Activated T-helper 1 cell treated with anti-CD3 and anti-CD28 coated beads, Interleukin-12 subunit alpha, Interleukin-12 subunit beta, Interleukin-2, Interleukin-4 antibody, amounts not matched to agents 30 ng/mL and 10 ng/mL and 1 ng/mL, durations not matched to agents 14 hours and 24 hours and 36 hours (primary cell): ENCODE measurements at places on chromosomes 3 and 15.

- DNase-seq: no peak
Observed at GRCh38 chr3:189027626-189028155, 144.1 kb upstream of the TPRG1 start.

DNA sequence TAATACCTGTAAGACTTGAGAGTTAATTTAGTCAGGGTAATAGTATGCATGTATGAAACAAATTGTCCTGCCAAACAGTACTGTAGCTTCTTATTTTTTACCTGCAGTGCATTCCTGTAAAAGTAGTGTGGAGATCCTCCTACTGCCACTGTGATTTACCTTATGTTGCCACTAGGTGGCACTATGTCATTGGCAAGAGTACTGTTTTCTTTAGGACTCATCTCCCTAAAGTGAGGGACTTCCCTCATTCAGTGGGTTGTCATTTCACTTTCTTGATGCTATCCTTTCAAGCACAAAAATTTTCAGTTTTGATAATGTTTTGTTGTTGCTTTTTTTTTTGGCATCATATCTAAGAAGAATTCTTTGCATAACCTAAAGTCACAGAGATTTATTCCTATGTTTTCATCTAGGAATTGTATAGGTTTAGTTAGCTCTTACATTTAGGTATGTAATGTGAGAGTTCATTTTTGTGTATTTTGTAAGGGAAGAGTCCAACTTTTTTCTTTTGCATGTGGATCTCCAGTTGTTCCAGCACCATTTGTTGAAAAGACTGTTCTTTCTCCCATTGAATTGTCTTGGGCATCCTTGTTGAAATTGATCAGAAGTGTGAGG, 105.7 kb downstream of the AKAP13 start:
- peak; percentile 54 for DNase-seq

GRCh38 chr15:78790027-78790426, 21.2 kb downstream of the ADAMTS7 start:
- DNase-seq: no peak

DNA sequence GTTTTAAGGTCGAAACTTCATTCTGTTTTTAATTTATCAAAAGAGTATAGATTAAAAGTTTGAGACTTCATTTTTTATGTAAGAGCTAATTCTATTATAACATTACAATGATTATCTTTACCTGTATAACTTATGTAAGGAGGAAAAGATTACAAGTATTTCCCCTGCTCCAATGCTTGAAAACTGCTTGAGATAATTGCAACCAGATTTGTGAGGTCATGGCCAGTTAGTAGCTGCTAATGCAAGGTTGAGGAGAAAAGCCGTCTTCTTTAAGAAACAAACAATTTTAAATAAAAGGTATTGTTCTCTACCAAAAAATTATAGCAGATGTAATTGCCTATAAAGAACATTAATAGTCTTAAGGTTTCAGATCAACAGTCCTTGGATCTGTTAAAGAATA, 208.3 kb upstream of the UBE2E2 start:
- no peak for DNase-seq

GRCh38 chr3:55597641-55598040, 110.5 kb upstream of the WNT5A start:
- DNase-seq: no peak

DNA sequence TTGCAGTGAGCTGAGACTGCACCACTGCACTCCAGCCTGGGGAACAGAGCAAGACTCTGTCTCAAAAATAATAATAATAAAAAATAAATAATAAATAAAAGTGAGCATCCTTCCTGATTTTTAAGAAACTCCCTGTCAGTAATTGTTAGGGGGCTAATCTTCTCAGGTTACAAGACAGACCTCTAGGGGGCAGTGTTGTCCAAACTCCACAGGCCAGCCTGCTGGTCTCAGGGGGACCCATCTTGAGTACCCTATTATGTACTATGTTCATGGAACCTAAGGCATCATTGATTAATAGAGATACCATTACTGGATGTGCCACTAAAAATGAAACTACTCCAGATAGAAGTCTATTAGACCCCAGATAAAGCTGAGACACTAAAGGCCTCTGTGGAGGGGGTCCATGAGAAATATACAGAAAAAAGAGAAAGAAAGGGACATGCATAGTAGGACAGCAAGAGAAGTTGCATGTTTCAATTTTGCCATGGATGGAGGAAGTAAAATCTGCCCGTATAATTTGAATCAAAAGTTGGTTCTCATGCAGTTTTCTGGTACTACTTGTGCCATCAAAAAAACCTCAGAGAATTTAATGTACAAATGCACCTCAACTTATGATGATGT, 85.5 kb upstream of the CDV3 start:
- no peak for DNase-seq

DNA sequence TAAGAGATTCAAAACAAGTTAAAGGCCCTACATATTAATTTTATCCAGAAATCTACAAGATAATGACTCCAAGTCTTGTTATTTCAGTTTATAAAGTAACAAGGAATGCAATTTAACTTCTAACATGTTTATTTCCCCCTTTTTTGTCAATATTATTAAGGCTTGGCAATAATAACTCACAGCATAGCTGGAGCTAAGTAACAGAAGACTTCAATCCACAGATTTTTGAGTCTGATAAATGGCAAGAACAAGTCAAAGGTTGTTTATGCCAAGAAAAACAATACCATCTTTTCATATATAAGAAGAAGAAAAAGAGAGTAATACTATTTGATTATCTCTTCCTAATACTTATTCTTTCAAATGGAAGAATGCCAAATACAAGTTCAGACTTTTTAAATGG, 631.0 kb upstream of the CCDC54 start:
- no peak for DNase-seq

DNA sequence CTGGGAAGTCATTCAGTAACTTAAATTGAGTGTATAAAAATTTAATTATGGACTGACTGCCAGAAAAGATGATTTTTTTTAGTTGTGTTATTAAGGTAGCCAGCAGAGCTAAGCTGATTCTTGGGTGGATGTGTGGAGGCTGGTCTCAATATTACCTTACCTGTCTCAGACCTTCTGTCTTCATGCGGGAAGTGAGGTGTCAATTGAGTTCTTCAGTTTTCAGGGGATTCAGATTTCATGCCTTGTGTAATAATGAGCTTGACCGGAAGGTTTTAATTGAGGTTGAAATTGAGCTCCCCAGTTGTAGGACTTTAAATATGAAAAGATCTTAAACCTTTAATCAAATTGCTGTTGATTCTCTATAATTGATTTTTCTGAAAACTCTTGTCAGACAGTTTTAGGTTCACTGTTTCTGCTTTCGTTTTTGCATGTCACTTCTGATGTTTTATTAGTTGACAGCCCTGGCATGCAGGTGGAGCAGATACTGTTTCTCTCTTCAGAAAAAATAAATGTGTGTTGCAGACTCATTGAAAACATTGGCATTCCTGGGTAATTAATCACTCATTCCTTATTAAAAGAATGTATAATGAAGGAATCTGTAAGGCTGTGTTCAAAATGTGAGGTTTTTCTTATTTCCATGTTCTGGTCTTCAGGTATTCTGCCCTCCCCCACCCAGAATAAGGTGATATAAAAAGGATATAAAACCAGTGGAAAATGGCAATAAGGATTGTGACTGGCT, 54.5 kb downstream of the PSMD6 start:
- no peak for DNase-seq

DNA sequence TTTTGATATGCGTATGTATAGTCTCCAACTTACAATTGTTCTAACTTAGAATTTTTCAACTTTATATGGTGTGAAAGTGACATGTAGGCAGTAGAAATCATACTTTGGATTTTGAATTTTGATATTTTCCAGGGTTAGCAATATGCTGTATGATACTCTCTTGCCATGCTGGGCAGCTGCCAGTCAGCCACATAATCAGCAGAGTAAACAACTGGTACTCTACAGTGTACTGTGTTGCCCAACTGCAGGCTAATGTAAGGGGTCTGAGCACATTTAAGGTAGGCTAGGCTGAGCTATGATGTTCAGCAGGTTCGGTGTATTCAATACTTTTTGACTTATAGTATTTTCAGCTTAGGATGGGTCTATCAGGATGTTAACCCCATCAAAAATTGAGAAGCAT, 52.0 kb upstream of the RYK start:
- DNase-seq: no peak

GRCh38 chr15:66886241-66886675, 179.1 kb upstream of the SMAD3 start:
- no peak for DNase-seq

DNA sequence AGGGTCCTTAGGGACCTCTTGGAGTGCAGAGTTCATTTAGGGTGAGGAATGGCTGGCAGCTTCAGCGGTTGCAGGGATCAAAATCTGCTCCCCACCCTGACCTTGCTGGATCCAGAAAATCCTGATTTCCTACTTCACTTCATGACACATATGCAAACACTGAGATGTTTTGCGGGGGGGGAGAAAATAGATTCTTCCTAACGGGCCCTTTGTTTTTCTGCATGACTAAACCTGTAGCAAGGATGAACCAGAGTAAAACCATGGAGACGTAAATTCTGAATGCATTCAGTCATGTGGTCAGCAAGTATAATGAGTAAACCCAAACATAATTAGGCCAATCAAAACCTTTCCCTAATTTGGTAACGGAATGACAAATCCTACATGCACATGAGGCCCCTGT, 20.0 kb upstream of the RBP1 start:
- no peak for DNase-seq

DNA sequence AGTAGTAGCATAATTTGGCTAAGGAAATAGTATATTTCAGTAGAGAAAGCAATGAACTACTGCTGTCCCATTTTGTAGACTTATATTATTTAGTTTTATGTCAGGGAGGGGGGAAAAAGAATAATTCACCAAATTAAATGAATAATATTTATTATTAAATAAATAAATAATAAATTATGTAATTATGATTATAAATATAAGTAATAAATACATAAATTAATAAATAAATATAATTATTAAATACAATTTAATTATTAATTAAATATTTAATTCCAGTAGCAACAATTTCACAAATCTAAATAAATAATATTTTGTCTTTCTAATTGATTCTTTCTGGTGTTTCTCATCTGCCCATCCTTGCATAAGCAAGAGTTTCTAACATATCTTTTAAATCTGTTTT, 81.1 kb upstream of the PLSCR4 start:
- no peak for DNase-seq

DNA sequence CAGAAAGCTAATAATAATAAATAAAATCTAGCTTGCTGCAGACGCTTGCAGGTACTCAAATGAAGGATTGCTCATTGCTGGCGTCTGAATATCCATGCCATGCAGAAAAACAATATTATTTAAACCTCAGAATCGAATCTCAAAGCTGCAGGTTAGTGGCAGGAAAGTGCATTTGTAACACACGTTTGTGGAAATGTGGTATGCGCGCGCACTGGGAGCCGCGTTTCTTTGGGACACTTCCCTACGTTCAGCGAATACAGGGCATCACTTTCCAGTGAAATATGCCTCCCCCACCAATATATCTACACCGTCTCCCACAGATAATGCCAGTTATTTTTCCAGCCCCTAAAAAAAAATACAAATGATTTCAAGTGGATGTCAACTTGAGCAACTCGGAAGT, 37.1 kb downstream of the ZIC4 start:
- DNase-seq: no peak

DNA sequence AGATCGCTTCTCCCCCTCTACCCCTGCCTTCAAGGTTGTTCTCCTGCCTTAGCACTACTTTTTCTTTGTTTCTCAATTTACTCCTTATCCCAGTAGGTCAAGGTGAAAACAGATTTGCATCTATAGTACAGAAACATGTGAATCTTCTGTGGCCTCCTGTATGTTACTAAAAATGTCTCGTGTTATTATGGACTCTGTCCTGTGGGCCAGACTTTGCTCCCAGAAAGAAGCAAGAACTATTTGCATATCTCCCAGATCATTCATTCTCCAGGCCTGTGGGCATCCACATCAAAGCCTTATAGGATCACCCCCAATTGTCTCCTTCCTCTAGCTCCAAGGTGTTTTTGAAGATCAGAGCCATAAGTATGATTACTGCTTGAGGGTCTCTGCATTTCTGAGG, 169.5 kb upstream of the ROPN1 start:
- no peak for DNase-seq

DNA sequence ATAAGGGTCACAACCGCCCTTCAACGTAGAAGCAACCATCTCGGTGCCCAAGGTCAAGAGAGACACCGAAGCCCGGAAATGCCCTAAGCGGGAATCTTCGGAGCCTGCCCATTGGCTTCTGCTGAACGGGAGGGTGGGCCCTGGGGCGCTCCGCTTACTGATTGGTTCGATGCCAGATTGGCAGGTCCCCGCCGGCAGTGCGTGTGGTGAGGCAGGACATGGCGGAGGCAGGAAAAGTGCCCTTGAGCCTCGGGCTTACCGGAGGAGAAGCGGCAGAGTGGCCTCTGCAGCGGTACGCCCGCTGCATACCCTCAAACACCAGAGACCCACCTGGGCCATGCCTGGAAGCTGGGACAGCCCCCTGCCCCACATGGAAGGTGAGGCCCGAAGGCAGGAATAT, at the start of gene REC114:
Gene REC114, plus strand, starts transcription at position 197 of the 400 bp plus-strand sequence. Its CDS starts 22 bp downstream, at position 219.
- DNase-seq: no peak

- no peak for DNase-seq
Observed at GRCh38 chr15:68630211-68630555, 51.4 kb downstream of the CORO2B start.

GRCh38 chr3:133943031-133943535, 47.4 kb upstream of the RAB6B start:
- no peak for DNase-seq

GRCh38 chr3:124843506-124844177, 43.5 kb downstream of the ITGB5 start:
- DNase-seq: no peak

- DNase-seq: no peak
Observed at GRCh38 chr15:28989896-28990295, 104.1 kb downstream of the APBA2 start.

GRCh38 chr15:93024716-93025624, 64.0 kb downstream of the RGMA start:
- no peak for DNase-seq

- no peak for DNase-seq
Observed at GRCh38 chr3:46878781-46879436, 1.4 kb downstream of the PTH1R start.

GRCh38 chr3:124075753-124076152, 83.8 kb upstream of the ROPN1 start:
- no peak for DNase-seq
